K562 (cell line): ENCODE measurements at places on chromosomes 7 and 10. TPM values are rescaled to one million over a fixed set of nuclear protein-coding genes. Genes with fewer than 3 reads are reported as not detected.

- H3K4me1 ChIP-seq: no peaks in the 10 kb centered on the region
- DNase-seq: no peak
- H3K27me3 ChIP-seq: no peaks in the 10 kb centered on the region
- H3K27ac ChIP-seq: no peak overlapping the region
These were observed 31.5 kb downstream of the BICC1 start for GRCh38 chr10:58544135-58544534.

GRCh38 chr7:122847871-122848473 is 38.3 kb downstream of the CADPS2 start:
- no peaks in the 10 kb centered on the region for H3K4me1 ChIP-seq
- no peak overlapping the region for H3K4me3 ChIP-seq
- no peak for DNase-seq

GRCh38 chr7:5773661-5774086 is 7.8 kb downstream of the RNF216 start:
- no peak for DNase-seq
- no peak overlapping the region for H3K4me3 ChIP-seq
- peaks cover 37% of the 10 kb centered on the region; the same call in 2 of the 3 replicates for H3K36me3 ChIP-seq
- peaks cover 15% of the 10 kb centered on the region for H3K4me1 ChIP-seq

GRCh38 chr10:105837951-105838350 is 1196.9 kb downstream of the SORCS3 start:
- no peak for DNase-seq
- no peak overlapping the region for H3K4me3 ChIP-seq
- H3K27ac ChIP-seq: no peak overlapping the region
- H3K4me1 ChIP-seq: no peaks in the 10 kb centered on the region
- no peaks in the 10 kb centered on the region for H3K27me3 ChIP-seq

DNA sequence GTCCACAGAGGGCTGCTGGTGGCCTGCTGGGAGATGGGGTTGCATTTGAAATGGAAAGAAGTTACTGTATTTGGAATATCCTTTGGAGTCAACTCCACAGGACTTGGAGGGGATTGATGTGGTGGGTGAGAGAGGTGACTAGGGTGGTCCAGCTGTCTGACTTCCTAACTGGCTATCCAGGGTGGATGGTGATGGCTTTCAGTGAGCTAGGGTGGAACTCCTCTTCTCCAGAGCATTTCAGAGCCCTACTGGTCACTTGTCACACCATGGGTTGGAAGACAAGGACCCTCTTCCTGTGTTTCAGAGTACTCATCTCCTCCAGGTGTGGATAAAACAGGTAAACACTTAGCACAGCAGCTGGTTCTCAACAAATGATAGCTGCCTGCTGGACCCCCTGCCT is 3.3 kb upstream of the ADAMTS14 start:
- H3K27me3 ChIP-seq: no peaks in the 10 kb centered on the region
- H3K36me3 ChIP-seq: peaks cover 1% of the 10 kb centered on the region; the same call in 1 of the 3 replicates
- no peak overlapping the region for H3K4me3 ChIP-seq
- peaks cover 86% of the 10 kb centered on the region for H3K4me1 ChIP-seq

GRCh38 chr10:133555521-133555920 is 9.9 kb downstream of the SYCE1 start:
- no peak for DNase-seq
- H3K36me3 ChIP-seq: no peaks in the 10 kb centered on the region
- no peak overlapping the region for H3K4me3 ChIP-seq
- no peak overlapping the region for H3K27ac ChIP-seq

DNA sequence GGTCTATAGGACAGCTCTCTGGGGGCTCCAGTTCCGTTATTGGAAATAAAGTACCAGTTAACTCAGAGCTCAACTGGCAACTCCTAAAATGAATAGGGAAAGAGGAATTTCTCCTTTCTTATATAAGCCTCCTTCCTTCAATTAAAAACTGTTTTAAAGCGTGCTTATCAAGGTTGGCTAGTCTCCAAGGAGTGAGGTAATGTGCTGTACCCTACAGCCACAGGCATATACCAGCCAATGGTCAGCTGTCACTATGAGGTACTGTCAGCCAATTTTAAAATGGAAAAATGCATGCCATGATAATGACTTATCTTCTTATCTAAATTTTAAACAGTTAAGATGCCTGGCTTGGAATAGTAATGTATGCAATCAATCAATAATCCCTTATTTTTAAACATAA is 76.2 kb downstream of the PLCE1 start:
- H3K27me3 ChIP-seq: no peaks in the 10 kb centered on the region
- no peak overlapping the region for H3K4me3 ChIP-seq
- H3K4me1 ChIP-seq: no peaks in the 10 kb centered on the region
- no peaks in the 10 kb centered on the region for H3K36me3 ChIP-seq

GRCh38 chr10:85429126-85429525 is 937.5 kb downstream of the GRID1 start:
- no peak overlapping the region for H3K4me3 ChIP-seq
- no peaks in the 10 kb centered on the region for H3K36me3 ChIP-seq
- no peak overlapping the region for H3K27ac ChIP-seq
- no peaks in the 10 kb centered on the region for H3K4me1 ChIP-seq

DNA sequence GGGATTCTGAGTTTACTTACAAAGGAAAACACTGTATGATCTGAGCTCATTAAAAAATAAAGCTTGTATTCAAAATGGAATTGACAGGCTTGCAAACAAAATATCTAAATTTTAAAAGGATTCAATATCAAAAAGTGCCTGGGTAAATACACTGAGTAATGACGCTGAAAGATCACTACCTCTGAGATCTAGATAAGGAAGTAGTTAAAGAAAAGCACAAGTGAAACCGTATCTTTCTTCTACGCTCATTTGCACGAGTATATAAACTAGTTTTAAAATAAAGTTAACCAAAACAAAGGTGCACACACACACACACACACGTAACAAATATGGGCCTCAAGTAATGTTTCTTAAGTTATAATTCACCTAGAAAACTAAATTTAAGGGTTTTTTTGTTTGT is 93.4 kb downstream of the SNX13 start:
- H3K27me3 ChIP-seq: no peaks in the 10 kb centered on the region
- no peak overlapping the region for H3K4me3 ChIP-seq
- no peaks in the 10 kb centered on the region for H3K4me1 ChIP-seq
- H3K36me3 ChIP-seq: peaks cover 31% of the 10 kb centered on the region; the same call in 2 of the 3 replicates

DNA sequence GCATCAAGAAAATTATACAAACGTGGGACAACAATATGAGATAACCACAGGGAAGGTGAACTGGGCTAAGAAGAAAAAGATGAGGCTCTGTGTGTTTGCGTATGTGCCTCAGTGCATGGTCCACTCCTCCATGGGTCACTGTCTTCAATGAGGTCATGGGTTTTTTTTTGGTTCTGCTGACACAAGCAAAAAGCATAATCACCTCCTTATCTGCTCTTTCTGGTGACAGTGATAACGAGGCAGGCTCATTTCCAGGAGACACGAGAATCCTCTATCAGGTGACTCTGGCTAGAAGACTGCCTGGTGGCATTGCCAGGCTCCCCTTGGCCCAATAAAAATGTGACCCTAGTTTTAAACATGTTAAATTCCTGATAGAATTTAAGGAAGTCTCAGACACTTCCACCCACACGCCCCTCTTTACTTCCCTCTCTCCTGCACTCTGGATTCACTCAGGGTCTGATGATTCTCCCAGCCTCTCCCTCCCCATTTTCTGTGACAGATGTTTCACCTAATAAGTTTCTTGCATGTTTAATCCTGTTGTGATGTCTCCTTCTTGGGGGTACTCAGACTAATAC is 35.3 kb upstream of the CDCA7L start:
- no peak overlapping the region for H3K27ac ChIP-seq
- DNase-seq: peak; percentile 25
- H3K27me3 ChIP-seq: no peaks in the 10 kb centered on the region
- no peak overlapping the region for H3K4me3 ChIP-seq
- no peaks in the 10 kb centered on the region for H3K4me1 ChIP-seq
- H3K36me3 ChIP-seq: no peaks in the 10 kb centered on the region

- DNase-seq: peak; percentile 88
- no peaks in the 10 kb centered on the region for H3K36me3 ChIP-seq
- peaks cover 14% of the 10 kb centered on the region; the same call in 1 of the 2 replicates for H3K4me1 ChIP-seq
These were observed 96.9 kb downstream of the HIPK2 start for GRCh38 chr7:139680676-139681462.

GRCh38 chr7:80150611-80151273 is 16.1 kb downstream of the GNAI1 start:
- H3K36me3 ChIP-seq: no peaks in the 10 kb centered on the region
- H3K27ac ChIP-seq: no peak overlapping the region
- no peaks in the 10 kb centered on the region for H3K27me3 ChIP-seq
- H3K4me3 ChIP-seq: no peak overlapping the region
- no peak for DNase-seq

DNA sequence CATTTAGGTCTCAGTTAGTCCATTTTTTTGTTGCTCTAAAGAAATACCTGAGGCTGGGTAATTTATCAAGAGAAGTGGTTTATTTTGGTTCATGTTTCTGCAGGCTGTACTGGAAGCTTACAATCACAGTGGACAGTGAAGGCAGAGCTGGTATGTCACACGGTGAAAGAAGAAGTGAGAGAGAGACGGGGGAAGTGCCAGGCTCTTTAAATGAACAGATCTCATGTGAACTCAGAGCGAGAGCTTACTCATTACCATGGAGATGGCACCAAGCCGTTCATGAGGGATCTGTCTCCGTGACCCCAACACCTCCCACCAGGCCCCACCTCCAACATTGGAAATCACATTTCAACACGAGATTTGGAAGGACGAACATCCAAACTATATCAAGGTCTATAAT is 18.9 kb upstream of the PNLIPRP3 start:
- H3K36me3 ChIP-seq: no peaks in the 10 kb centered on the region
- no peak overlapping the region for H3K27ac ChIP-seq
- no peaks in the 10 kb centered on the region for H3K27me3 ChIP-seq
- H3K4me1 ChIP-seq: no peaks in the 10 kb centered on the region
- no peak for DNase-seq
- H3K4me3 ChIP-seq: no peak overlapping the region

DNA sequence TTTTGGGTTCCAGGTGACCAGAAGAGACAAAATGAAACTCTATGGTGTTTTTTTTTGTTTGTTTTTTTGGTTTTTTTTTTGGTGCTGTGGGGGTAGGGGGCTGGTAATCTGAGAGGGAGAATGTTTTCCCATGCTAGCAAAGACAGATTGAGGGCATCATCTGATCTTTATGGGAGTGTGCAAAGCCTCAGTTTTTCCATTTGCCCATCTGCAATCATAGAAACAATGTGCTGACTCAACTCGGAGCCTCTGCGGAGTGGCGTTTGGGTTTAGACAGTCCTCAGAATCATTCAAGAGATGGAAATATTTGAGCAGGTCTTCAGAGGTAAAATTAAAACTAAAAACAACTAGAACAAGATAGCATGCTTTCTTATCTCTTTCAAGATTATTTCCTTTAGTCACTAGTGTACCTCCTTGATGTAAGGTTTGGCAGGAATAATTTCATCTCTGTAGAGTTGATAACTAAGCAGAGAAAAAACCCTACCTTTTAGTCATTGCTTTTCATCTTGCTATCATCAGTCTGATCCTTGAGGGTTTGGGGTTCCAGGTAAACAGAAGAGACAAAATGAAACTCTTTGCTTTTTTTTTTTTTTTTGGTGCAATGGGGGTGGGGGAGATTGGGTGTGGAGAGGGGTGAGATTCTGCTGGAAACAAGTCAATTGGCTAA is 18.0 kb downstream of the CNNM2 start:
- no peaks in the 10 kb centered on the region for H3K36me3 ChIP-seq
- DNase-seq: no peak
- H3K4me3 ChIP-seq: no peak overlapping the region

DNA sequence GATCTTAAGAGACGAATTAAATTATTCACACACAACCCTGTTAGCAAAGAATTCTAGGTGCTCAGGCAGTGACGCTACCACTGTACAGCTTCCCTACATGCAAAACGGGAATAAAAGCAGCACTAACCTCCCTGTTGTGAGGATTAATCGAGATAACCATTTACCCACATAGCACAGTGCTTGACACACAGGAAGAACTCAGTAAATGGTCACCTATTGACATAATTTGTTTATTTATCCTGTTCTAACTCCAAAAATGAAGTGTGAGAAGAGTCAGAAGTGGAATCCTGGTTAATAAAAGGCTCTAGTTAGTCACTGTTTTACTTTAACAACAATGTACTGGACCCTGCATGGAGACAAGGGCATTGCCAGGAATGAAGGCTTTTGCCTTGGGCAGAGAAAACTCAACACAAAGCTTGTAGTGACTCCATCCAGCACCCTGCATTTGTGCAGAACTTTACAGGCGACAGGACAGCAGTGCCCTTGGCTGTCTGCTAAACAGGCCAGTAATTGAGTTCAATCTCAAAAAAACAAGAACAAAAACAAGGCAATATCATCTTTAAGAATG is 103.8 kb downstream of the SORBS1 start:
- no peaks in the 10 kb centered on the region for H3K27me3 ChIP-seq
- no peak overlapping the region for H3K27ac ChIP-seq
- H3K36me3 ChIP-seq: no peaks in the 10 kb centered on the region
- no peak for DNase-seq
- H3K4me1 ChIP-seq: no peaks in the 10 kb centered on the region

DNA sequence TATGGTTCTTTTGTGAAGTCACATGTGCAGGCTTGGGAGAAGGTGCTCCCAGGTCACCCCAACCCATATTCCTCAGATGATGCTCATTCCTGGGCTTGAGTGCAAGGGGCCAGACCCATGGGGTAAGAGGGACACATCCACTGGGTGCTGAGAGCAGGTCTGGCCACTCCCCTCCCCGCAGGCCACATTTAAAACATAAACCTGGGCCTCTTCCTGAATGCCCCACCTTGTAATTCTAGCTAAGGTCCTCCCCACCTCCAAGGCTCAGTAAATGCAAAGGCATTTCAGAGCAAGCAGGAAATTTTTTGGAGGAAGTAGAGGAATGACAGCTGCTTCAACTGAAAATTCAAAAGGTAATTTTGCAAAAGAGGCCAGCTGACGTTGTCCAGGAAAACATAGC is 172.5 kb downstream of the ARHGAP21 start:
- no peak overlapping the region for H3K4me3 ChIP-seq
- peaks cover 17% of the 10 kb centered on the region for H3K27me3 ChIP-seq
- no peak for DNase-seq
- no peaks in the 10 kb centered on the region for H3K36me3 ChIP-seq

GRCh38 chr10:124642088-124642710 is 102.0 kb downstream of the FAM53B start:
- no peaks in the 10 kb centered on the region for H3K27me3 ChIP-seq
- H3K4me1 ChIP-seq: peaks cover 63% of the 10 kb centered on the region
- H3K4me3 ChIP-seq: no peak overlapping the region

GRCh38 chr7:95972523-95972922 is 200.2 kb downstream of the DYNC1I1 start:
- no peaks in the 10 kb centered on the region for H3K27me3 ChIP-seq
- no peak overlapping the region for H3K4me3 ChIP-seq
- no peak overlapping the region for H3K27ac ChIP-seq
- no peaks in the 10 kb centered on the region for H3K36me3 ChIP-seq

GDF2 gene
- total RNA-seq: 0.11 and 0.27 TPM in 2 replicates

CALML3 gene
- total RNA-seq: not detected in 2 replicates

C10orf105 gene
- total RNA-seq: 0.09 TPM in 2 replicates

DOCK4 gene
- total RNA-seq: 3.8 and 4.9 TPM in 2 replicates

SYT15 gene
- total RNA-seq: 0.65 and 0.82 TPM in 2 replicates

GRID2IP gene
- total RNA-seq: not detected in 2 replicates

LFNG gene
- total RNA-seq: 0.81 and 0.89 TPM in 2 replicates
